ENCODE measurements at places on chromosomes 12 and 14. TPM values are rescaled to one million over a fixed set of nuclear protein-coding genes. Genes with fewer than 3 reads are reported as not detected.

The LRFN5 gene
- not detected for total RNA-seq

DNA sequence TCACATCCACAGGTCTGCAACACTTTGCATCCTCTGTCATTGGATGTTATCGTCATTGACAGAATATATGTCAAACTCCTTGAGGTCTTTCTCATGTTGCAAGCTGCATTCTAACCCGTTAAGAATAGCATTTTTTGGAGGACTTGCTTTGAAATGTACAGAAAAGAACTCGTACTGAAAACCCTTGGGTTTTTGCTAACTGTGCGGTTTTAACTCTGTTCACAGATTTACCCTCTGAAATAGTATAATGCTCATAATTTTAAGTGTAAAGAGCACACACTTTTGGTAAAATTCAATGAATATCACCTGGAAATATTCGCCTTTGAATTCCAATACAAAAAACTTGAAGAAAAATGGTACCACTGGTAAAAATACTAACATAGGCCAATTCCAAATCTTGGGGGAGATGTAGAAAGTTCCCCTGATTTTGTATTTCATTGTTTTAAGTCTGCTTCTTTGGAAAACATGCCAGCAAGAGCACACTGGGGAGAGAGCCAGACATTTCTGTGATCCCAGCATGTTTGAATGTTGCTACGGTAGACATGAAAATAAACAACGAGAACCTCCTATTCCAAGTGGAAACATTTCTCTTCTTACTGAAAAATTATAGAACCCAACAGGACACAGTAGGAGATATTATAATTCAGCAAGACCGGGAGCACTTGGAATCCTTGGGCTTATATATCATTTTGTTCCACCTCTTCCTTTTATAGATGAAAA lies 446.0 kb downstream of the AEBP2 start:
- DNase-seq, result no peak

GRCh38 chr12:82930301-82930700 lies 243.6 kb downstream of the TMTC2 start:
- DNase-seq, result no peak

The FOXG1 gene
- not detected for total RNA-seq

DNA sequence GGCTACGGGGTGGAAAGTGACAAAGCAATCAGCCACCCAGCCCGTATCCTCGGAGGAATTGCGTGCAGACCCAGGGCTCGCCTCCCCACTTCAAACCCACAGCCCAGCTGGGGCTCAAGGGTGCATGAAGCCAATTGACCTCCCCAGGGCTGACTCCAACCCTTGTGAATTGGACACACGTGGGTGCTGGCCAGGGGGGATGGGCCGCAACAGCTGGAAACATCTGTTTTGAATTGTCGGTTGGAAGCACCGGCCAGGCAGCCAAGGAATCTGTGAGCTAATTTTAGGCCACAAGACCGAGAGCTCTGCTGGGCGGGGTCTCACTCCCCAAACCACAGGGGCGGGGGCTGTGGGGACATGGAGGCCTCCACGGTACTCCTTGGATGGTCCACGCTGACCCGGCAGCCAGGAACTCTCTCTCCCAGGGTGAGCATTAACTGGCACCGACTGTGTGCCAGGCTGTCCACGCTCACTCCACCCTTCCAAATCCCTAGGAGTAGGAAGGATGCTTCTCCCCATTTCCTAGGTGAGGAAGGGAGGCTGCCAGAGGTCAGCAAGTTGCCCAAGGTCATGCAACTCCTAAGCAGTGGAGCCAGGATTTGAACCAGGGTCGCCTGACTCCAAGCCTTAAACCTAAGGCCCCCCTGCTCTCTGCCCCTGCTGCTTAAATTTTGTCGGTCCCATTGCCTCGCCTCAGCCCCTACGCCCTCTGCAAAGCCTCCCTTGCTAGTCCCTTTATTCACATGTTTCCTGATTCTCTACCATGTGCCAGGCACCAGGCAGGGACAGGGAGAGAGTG lies 11.9 kb upstream of the TMEM119 start:
- no peak for DNase-seq

The HOXC13 gene
- not detected for total RNA-seq

- DNase-seq, result no peak
These were observed 15.2 kb downstream of the ZFP36L1 start for GRCh38 chr14:68777644-68778043.

DNA sequence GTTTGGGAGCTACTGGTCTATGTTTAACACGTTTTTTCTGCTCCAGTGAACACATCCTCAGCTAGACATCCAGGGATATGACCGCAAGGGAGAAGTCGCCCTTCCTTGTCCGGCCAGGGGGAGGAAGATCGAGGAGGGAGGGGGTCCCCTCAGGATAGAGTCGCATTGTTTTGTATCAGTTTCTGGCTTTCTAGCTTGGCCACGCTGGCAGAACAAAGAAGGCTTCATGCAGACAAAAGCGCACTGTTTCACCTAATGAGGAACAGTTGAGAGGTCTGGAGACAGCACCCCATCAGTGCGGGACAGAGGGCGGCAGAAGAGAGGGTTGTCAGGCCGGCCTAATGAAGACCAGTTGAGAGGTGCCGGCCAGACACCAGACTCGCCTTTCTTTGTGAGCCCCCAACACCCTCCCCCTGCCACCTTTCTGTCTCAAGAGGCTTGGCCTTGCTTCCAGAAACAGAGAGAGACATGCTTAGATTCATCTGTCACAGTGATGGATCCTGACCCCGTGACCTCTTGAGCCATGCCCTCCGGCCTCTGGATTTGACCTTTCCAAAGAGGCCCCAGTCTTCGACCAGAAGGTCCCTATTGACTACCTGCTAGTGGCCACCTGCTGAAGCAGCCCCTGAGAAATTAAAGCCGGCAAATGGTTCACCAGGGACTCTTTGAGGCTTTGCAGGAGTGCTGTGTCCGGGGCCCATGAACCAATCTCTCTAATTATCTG lies 254.7 kb upstream of the TBX3 start:
- no peak for DNase-seq

DNA sequence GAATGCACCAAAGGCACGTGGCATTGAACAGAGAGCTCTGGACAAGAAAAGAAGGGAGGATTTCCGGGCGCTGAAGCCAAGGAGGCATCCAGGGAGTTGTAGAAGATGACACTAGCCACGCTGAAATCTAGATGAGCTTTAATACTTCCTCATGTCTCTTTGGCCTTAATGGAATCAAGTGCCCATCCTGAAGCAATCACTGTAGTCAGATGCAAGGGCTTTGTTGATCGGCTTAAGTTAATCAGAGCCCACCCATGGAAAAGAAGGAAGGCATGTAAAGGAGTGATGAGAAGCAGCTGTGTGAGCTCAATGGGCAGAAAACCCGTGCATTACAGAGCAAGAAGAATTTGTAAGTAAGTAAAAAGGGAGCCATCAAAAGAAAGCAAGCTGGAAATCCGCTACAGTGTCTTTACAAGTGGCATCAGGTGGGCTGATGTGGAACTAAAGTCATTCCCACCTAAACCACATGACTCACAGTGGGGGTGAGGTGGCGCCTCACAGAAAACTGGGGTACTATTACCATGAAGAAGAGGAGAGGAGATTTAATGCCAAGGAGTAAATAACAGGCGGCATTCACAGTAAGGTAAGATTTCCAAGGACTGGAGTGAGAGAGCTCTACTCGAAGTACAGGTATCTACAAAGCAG lies 48.4 kb downstream of the NDUFA12 start:
- no peak for DNase-seq

DNA sequence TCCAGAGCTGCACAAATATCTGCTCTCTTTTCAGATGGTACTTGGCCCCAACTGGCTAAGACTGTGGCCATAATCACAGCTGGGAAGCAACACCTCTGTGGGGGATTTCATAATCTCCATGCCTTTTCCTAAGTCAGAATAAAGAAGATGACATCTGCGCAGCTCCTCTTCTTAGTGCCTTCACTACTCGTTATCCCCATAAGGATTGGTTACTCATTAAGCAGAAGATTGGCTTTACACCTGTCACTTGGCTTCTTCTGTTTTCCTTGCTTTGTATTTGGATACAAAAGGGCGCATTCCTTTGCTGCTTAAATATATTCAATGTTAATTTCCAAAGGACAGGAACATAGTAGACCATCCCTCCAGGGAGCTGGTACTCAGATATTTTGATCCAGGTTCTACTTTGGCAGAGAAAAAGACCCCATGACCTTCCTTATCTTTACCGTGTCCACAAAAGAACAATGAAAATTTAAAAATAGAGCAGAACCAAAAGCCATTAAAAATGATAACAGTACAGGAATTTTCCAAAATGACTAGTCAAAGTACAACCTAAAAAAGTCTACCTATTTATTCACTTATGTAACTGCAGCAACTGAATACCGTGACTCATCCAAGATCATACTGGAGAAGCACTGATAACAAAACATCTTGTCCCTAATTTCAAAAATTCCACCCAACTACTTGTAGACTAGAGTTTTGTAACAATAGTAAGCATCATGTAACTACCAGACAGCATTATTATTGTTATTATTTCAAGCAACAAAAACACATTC lies 352.3 kb upstream of the TMPO start:
- no peak for DNase-seq

- peak; percentile 40 for DNase-seq
These were observed 82.2 kb downstream of the PPP2R5C start for GRCh38 chr14:101843665-101844064.

- DNase-seq, result no peak
These were observed 91.9 kb downstream of the LGMN start for GRCh38 chr14:92656306-92657081.

DNA sequence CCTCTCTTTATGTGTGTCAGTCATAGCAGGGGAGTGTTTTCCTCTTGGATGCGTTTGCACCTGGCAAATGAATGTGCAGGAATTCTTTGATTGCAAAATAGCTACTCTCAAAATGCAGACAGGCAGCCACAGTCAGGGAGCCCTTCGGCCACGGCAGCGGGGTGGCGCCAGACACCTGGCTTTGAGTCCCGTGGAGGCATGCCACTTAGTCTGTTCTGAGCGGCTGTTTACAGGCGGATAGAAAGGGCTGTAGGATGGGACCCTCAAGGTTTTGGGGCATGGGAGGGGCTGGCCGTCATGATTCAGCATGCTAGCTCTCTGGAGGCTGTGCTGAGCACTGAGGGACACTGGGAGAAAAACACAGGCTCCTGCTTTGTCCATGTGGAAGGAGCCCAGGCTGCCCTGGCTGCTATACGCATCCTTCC lies 117.1 kb downstream of the SLC25A47 start:
- DNase-seq, result no peak

The TPH2 gene
- not detected for total RNA-seq

GRCh38 chr14:97944380-97944779 lies 1147.2 kb downstream of the VRK1 start:
- DNase-seq, result no peak

DNA sequence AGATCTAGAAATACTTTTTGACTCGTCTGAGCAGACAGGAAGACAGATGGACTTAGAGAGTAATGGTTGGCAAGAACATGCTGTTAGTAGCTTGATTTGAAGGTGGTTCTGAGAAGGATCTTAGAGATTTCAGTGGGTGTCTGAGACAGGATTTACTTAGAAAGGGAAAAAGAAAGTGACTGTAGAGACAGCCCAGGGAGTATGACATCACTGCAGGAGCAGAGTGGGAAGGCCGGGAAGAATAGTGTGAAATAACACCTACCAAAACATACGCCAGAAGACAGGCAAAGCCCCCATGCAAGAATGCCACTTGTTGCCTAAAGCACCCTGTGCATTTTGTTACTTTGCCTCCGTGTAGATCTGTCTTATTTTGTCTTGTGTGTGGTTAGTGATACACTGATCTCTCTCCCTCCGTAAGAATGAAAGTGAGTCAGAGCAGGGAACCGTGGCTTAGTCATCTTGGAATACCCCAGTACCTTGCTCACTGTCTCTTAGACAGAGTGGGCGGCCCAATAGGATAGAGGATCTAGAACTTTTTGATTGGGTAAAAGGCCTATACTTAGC lies 161.3 kb upstream of the IFNG-AS1 start:
- no peak for DNase-seq

- no peak for DNase-seq
These were observed 11.2 kb upstream of the TMX1 start for GRCh38 chr14:51228890-51229289.

- no peak for DNase-seq
These were observed 10.7 kb upstream of the PHC1 start for GRCh38 chr12:8903646-8904045.

DNA sequence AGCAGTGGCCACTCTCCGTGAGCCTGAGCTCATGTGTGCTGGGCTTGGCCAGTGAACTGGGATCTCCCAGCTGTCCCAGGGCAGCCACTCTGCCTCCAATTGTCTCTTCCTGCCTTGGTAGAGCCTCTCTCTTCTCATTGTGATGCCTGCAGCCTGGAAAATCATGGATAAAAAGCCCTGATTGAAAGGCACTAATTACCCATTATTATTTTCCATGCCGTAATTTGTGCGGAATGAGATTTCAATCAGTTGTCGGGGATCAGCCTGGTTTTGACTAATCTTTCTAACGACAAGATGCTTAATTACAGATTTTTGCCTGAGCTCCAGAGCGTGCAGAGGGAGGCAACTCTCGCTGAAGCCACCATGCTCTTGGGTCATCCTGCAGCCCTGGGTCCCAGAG lies 52.7 kb downstream of the ESRRB start:
- DNase-seq, result no peak

GRCh38 chr12:105819549-105819948 lies 319.2 kb downstream of the NUAK1 start:
- no peak for DNase-seq

The AGAP2 gene
- total RNA-seq, result 38.4 TPM

DNA sequence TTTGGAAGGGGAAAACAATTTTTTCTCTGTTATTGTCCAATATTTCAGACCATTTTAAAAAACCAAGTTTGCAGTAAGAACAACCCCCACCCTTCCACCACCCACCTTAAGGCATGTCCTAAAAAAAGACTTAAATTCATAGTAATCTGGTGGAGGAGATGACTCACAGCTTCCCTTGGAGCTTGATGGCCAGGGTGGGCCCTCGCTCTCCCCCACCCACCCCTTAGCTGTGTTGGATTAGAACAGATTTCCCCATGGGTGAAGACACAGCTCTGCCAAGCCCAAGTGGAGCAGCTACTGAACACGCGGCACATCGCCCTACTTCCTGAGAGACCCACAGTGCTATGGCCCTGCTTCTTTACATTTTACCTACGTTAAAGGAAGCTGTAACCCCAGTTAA lies 140.3 kb downstream of the GCH1 start:
- DNase-seq, result no peak

The MGP gene
- total RNA-seq, result not detected

The CPNE6 gene
- not detected for total RNA-seq

DNA sequence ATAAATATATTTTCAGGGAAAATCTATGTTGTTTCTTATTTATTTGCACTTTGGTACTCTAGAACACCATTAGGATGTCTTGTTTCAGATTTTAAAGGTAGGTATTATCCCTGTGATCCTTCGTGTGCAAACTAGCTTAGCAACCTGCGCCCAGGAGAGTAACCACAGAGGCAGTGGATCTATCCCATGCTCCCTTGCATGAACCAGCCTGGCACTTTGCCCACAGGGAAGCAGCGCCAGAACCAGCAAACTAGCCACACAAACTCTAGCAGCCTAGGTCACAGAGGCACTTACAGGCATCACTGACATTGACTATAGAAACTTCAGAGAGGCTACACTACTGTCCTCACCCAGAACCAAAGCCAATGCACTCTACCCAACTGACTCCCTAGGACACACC lies 76.1 kb downstream of the TSHR start:
- no peak for DNase-seq

Measured in activated naive CD4-positive, alpha-beta T cell treated with anti-CD3 and anti-CD28 coated beads, Interleukin-2, amount 50 U/mL, for 72 hours (primary cell).